HEK293T (cell line): ENCODE measurements at places on chromosomes 12 and 14.

DNA sequence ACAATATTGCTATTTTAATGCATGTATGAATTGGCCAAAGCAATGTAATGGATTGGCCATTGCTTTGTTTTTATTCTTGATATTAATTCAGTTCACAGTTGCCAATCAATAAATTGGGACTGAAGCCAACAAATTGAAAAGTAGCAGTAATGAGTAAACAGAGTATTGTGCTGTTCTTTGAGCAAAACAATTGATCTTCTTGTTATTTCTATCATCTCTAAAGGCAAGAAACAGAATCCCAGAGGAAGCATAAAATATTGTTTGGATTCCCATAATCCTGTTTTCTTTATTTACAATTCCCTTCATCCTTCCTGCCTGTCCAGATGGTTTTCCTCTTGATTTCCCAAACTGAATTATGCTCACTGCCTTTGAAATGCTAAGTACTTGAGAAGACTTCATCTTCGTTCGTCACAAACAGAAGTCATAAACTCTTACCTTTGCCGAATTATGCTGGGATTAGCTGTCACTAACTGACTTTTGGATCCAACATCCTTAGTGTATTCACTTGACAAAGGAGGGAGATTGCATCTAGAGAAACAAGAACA, 85.9 kb downstream of the ST8SIA1 start:
- DNase-seq, result no peak

DNA sequence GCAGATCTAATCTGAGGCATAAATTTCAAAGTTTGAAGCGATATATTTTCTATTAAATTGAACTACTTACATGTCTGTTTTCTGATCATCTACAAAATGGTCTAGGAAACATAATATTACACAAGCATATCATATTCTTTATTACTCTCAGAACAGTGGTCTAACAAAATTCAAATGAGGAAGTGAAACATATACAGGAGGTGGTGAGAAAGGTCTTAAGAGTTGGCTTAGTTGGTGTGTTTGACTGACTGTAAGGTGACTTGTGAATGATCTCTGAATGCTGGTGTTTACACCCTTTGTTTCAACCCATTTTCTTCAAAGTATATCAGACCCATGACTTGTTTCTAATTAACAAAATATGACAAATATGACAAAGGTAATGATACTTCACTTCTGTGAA, 1156.8 kb downstream of the SLC16A7 start:
- DNase-seq, result no peak

- no peak for DNase-seq
Observed at GRCh38 chr12:53754188-53754585, 2.4 kb upstream of the CISTR start.

DNA sequence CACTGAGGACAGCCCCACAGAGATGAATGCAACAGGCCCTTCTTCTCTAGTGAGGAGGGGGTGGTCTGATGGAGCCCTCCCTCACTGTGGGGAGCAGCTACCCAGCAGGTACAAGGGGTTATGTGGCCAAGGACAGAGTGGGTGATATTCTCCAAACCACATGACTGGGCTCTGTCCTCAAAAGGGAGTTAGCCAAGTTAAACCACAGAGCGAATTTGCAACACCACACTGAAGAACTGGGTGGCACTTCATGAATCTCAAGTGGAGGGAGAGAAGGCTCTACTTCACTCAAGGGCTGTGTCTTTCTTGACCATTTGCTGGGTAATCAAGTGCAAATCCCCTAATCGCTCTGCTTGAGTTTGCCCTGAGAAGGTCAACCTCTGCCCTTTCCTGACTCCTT, 12.5 kb downstream of the GPR68 start:
- DNase-seq, result no peak

DNA sequence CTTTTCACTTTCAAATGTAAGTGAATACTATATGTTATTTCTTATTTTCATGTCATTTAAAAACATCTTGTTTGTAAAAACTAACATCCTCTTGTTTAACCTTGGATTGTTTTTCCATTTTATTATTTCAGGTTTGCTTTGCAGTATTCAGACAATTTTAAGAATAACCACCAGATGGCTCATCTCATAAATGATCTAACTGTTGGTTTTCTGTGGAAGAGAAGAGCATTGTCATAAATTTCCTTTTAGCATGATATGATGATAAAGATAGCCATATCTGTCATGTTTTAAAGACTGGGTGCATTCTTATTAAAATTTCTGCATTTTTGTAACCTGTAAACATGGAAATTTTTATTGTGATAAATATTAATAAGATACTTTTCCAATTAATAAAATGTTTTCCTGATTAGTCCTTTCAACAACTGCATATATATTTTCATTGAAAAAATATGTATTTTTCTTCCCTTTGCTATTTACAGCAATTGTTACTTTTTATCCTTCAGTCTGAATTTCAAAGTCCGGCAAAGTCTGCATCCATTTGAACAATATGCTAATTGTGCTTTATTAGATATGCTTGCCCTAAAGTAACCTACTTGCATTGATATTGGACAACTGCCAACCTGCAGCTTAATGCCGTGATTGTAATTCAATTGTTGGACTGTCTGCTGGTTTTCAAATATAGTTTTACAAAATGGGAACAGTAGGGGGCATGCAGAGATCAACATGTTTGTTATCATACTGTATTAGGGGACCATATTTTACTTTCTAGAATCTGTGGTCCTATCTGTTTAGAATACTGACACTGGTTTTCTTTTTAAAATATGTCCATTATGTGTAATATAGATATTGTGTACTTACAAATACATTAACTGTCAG, 163.4 kb downstream of the GARIN6 start:
- DNase-seq, result no peak

GRCh38 chr12:6451348-6452244, at the start of gene TAPBPL:
Gene TAPBPL (plus strand): TSS chr12:6452042. CDS start chr12:6452249, 207 bp downstream.
- peak; percentile 53 for DNase-seq

DNA sequence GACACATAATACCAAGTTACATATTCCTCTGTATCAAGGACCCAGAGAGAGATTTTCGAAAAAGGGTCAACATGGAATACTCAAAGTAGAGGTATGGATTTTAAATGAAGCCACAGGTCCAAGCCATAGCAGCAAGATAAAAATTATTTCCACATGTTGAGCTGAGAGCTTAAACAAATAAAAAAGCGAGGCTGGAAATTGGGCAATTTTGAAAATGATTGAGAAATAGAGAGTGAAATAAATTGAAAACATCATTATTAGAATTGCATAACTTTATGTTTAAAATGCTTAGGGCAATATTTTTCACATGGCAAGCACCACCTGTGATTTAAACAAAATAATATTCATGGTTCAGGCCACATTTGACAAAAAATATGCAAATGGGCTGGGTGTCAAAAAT, 1251.0 kb upstream of the USP15 start:
- DNase-seq, result no peak

DNA sequence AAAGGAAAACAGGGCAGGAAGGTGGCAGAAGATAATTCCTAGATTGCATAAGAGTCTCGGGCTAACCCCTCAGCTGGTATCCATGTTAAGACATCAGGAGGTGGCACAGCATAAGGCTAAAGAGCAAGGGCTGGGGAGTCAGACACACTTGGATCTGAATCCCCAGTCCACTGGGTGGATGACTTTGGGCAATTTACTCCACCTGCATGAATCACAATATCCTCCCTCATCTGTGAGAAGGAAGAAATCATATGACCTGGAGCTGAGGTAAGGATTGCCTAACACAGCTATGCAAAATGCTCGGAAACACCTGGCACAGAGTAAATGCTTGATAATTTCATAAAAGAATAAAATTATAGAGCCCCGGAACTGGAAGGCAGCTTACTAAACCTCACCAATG, 217.9 kb downstream of the PIK3C2G start:
- DNase-seq, result no peak

- DNase-seq, result no peak
Observed at GRCh38 chr12:67758521-67758920, 110.0 kb downstream of the DYRK2 start.

DNA sequence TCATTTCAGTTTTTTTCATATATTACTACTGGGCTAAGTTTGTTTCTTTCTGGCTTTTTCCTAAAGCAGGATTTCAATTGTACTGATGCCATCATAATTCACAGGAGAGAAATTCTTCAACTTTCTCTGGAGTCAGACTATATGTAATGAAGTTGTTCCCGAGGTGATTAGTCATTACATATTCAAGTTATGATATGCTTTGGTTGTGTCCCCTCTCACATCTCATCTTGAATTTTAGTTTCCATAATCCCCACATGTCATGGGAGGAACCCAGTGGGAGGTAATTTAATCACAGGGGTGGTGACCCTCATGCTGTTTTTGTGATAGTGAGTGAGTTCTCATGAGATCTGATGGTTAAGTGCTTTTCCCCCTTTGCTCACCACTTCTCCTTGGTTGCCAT, 227.5 kb upstream of the LRIG3 start:
- DNase-seq, result no peak

GRCh38 chr12:112932485-112933128, 5.7 kb upstream of the OAS3 start:
- no peak for DNase-seq

GRCh38 chr12:110314308-110314707, 33.3 kb downstream of the ATP2A2 start:
- DNase-seq, result no peak

GRCh38 chr12:106682594-106683234, 91.8 kb upstream of the RIC8B start:
- DNase-seq, result no peak

DNA sequence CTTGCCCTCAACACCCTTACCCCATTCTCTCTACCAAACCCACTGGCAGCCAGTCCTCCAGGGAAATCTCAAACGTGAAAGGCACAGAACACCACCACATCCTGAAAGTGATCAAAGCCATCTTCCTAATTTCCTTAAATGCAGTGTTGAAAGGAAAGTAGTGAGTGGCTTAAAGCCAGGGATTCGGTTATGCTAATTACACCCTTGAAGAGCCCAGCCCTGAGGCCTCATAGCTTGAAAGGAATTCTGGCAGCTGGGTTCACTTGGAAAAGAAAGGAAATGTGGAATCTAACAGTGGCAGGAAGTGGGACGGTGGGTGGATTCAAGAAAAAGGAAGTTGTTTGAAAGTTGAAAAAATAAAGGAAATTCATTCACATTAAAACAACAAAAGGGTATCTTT, 73.0 kb upstream of the FICD start:
- DNase-seq, result no peak

- DNase-seq, result no peak
Observed at GRCh38 chr14:52153939-52154338, 85.1 kb upstream of the NID2 start.

DNA sequence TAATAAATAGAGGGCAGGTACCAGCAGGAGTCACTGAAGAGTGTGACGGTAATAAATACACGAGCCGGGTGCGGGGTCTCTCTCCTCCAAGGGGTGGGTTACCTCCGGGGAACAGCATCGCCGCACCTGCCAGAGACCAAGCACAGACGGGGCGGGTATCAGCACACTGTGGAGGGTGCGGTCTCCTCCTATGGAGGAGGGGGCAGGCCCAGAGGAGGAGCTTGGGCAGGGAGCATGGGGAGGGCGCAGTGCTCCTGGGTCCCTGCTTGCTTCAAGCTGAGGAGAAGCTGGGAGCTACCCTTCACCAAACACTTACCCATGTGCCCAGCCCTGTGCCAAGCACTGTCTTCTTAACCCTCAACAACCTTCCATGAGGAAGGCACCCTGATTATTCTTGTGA, 12.8 kb downstream of the PGF start:
- no peak for DNase-seq

- no peak for DNase-seq
Observed at GRCh38 chr14:97995038-97995437, 1197.9 kb downstream of the VRK1 start.

DNA sequence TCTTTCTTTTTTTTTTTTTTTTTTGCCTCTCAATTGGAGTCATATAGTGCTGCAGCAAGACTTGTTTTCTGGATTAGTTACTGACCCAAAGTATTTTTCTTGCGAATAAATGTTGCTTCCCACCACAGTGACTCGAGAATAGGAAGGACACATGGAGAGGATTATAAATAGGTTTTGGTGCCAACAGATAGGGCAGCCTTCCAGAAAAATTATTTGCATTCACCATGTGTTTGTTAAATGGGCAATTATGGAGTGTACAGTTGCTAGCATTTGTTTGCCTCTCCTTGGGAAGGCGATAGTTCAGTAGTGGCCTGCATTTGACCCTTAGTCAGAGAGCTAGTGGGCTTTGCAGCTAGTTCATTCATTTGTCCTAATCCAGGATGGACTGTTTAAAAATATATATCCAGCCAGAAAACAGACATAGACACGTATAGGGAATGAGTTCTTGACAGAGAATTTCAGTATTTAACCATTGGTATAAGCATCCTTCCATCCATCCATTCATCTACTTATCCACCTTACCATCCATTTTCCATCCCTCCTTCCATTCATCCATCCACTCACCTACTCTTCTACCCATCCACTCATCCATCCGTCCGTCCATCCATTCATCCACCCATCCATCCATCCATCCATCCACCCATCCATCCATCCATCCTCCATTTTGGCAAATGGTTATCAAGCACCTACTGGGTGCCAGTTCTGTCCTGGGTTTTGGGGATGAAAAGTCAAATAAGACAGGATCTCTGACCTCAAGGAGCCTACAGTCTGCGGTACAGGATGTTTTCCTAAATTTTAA, 67.5 kb downstream of the CHST11 start:
- no peak for DNase-seq

GRCh38 chr12:47988073-47989022, 15.9 kb downstream of the COL2A1 start:
- DNase-seq, result no peak

DNA sequence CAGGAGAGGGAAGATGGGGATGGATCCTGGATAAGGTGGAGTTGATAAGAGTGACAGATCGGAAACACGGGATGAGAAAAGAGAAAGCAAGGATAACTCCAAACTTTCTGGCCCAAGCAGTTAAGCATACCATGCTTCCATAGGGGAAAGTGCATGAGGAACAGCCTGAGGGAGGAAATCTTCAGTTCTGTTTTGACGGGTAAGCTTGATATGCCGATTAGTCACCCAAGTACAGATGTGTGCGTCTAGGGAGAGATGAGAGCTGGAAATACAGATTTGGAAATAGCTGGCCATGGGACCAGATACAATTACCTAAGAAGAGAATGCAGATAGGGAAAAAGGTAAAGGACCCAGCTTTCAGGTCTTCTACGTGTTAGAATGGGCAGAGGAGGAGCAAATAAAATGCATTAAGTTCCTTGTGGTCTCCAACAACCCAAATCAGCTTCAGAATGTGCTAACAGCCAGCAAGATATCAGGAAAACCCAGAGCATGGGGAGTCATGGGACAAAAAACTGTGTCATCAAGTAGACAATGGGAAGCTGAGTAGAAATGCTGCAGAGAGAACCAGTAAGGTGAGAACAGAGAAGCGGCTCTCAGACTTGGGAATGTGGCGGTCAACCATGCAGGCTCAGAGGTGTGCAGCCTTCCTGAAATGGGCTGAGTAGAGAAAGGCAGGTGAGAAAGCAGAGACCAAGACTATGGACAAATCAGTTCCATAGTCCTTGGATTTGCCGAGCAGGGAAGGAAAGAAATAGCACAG, 56.3 kb downstream of the PPP1R36 start:
- no peak for DNase-seq

- no peak for DNase-seq
Observed at GRCh38 chr14:79419571-79420327, 791.6 kb downstream of the DIO2 start.

- DNase-seq, result no peak
Observed at GRCh38 chr12:55112378-55112875, 13.8 kb upstream of the OR9K2 start.

GRCh38 chr12:124459852-124460645, 107.4 kb downstream of the NCOR2 start:
- no peak for DNase-seq

- DNase-seq, result no peak
Observed at GRCh38 chr12:48946205-48946604, 11.1 kb downstream of the ARF3 start.
